ENCODE measurements at places on chromosomes 3 and 15. TPM values are rescaled to one million over a fixed set of nuclear protein-coding genes. Genes with fewer than 3 reads are reported as not detected.

DNA sequence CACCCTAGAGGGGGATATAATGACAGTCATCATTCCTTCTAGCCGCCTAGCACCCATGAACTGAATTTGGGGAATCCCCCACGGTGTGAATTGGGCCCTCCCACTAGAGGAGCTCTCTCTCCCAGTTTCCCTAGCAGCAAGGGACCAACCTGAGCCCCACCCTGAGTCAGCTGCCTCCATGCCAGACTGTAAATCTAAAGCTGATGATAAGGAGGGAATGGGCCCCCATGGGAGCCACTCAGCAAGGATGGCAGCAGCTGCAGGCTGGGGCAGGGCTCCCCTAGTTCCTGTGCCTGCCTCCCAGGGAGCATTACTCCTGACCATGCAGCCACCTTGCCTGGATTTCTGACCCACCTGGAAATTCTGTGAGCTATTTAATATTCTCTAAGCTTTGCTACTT lies 57.0 kb upstream of the PXYLP1 start:
- DNase-seq, result no peak

GRCh38 chr3:138833899-138834595 lies 681 bp downstream of the PIK3CB start:
- DNase-seq, result no peak

- peak; percentile 47 for DNase-seq
These were observed 111.5 kb downstream of the FILIP1L start for GRCh38 chr3:100002599-100003350.

DNA sequence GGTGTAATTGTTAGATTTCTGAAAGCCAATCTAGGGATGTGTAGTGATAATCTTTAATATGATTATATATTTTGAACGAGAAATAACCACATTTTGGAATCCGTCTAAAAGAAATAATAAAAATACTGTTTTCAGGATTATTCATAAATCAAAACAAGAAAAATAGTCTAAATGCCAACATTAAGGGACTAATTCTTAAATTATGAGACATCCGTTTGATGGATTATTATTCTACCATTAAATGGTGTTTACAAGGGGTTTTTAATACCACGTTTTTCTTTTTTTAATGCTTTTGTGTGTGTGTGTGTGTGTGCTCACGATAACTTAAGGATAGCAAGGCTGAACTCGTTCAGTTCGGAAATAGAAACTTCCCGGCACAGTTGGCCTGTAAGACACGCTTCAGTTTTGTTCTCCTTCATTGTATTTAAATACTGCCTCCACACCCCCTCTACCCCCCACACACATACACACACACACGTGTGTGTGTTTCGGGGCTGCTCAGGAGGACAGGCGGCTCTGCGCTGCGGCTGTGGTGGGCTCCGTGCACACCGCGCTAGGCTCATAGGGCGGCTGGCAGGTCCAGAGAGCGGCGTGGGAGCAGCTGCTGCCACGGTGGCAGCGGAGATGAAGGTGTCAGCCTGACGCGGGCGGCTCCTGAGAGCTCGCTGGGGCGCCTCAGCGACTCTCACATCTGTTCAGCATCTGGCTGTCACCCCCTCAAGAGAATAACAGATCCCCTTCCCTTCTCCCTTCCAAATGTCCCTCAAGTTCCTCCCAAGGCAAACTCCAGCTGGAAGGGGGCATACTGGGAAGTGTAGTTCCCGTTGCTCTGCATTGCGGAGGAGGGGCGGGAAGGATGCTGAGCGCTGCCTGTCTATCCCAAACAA lies 23.0 kb upstream of the ANP32A start:
- no peak for DNase-seq

- no peak for DNase-seq
These were observed 60.5 kb upstream of the KY start for GRCh38 chr3:134711284-134711683.

DNA sequence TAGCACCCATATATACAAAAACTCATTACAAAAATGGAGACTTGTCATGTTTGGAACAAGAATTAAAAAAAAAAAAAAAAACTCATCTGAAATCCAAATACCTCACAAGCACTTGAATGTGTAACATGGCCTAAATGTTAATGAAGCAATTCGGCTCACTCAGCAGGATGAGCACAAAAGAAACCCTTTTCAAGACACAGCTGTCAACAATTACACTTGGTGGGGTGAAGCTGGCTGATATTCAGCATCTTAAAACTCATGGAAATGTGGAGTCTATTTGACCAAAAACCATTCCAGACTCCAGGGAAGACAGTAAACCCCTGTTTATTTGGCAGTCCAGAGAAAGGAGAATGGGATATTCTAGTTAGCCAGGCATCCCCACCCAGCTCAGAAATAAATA lies 205.4 kb upstream of the TSC22D2 start:
- DNase-seq, result no peak

DNA sequence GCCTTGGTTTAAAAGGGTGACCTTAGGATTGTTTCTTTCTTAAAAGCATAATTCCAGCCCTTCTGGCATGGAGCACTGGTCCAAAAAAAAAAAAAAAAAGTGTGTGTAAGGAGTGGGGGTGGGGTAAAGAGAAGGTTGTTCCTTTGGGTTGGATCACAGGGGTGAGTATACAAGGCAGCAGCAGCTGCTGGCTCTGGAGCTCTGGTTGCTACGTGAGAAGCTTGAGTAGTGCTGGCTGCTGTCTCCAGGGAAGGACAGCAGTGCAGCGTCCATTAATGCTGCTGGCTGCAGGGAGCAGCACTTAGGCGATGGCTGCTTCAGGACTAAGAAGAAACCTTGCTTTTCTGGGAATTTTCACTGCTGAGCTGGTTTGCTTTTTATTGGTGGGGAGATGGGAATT lies 2.3 kb downstream of the SETD5 start:
- DNase-seq, result peak; percentile 90

The TTC21A gene
- 2.7 TPM for total RNA-seq

The ZMYND10 gene
- total RNA-seq, result 0.74 TPM
